ENCODE measurements at places on chromosomes 12 and 14.

- no peak for DNase-seq
These were observed 45.4 kb upstream of the SRP54 start for GRCh38 chr14:34937442-34937841.

GRCh38 chr12:59393506-59393905 lies 202.3 kb upstream of the SLC16A7 start:
- no peak for DNase-seq

GRCh38 chr12:116665666-116666304 lies 72.1 kb downstream of the SPRING1 start:
- DNase-seq, result no peak

DNA sequence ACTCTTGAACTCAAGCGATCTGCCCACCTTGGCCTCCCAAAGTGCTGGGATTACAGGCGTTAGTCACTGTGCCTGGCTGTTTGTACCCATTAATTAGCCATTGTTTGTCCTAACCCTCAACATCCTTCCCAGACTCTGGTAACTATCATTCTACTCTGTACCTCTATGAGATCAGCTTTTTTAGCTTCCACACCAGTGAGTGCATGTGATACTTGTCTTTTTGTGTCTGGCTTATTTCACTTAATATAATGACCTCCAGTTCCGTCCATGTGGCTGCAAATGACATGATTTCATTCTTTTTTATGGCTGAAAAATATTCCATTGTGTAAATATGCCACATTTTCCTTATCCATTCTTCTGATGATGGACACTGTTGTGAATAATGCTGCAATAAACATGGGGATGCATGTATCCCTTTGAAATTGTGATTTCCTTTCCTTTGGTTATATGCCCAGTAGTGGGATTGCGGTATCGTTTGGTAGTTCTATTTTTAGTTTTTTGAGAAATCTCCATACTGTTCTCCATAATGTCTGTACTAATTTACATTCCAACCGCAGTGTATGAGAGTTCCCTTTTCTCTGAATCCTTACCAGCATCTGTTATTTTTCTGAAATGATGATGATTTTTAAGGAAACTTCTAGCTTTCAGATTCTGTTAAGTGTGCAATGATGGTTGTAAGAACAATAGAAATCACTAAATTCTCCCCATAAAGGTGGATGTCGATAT lies 6.7 kb upstream of the PPP4R3A start:
- DNase-seq, result no peak

DNA sequence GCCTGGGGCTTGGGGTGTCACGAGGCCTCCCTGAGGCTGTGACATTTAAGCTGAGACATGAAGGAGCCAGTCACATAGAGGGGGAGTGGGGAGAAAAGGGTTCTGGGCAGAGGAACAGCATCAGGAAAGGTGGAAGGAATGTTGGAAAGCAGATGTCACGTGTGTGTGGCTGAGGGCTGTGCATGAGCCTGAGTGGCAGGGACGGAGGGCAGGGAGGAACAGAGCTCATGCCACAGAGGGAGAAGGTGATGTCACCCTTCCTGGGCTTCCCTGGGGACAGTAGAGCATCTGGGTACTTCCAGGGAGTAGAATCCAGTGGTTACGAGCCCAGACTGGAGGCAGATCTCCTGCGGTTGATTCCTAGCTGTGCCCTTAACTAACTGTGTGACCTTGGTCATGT lies 32.0 kb upstream of the JDP2 start:
- DNase-seq, result no peak

- no peak for DNase-seq
These were observed 68.6 kb downstream of the MARK3 start for GRCh38 chr14:103453791-103454190.

DNA sequence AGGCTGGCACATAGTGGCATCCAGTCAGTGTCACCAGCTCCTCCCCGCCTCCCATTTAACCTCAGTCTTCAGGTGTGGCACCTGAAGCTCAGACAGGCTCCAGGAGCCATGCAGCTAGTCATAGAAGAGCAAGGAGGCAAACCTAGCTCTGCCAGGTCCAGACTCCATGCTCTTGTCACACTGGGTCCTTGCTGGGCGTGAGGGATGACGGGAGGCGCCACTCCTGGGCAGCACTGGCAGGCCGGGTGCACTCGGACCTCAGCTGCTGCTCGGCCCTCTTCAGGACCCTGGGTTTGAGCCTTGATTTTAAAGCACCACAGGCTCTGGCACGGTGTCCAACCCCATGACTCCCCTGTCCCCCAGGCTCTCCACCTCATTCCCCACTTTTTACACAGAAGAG lies 24.1 kb downstream of the ITPK1 start:
- DNase-seq, result no peak

- DNase-seq, result no peak
These were observed 121.3 kb upstream of the CCND2 start for GRCh38 chr12:4152145-4152795.

GRCh38 chr12:104549815-104550480 lies 93.2 kb downstream of the CHST11 start:
- no peak for DNase-seq

DNA sequence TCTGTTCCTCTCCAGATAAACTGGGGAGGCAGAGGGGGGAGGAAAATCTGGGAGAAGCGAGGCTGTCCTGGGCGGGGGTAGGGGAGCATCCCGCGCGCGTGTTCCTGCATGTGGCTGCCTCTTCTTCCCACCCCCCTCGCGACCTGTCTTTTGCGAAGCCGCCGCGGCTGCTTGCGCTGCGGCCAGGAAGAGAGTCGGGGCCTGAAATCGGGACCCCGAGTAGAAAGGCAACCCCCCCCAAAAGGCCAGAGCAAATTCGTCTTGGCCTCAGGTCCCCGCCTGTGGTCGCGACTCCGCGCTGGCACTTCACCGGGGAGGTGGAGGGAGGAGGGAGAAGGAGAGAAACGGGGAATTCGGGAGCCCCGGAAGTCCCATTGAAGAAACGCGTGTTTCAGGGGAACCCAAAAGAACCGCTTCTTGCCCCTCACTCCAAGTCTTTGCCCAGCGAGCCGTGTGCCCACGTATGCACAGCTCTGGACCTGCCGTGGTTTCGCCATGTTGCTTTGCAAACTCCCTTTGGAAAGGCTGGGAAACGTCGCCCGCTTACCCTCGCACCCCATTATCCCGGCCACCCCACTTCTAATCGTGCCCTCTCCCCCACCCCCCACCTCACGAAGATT lies 944 bp downstream of the CCND2 start:
- no peak for DNase-seq

- no peak for DNase-seq
These were observed 562 bp upstream of the GLIPR1L2 start for GRCh38 chr12:75390156-75390898.

GRCh38 chr12:113889891-113890581 lies 76.1 kb downstream of the RBM19 start:
- no peak for DNase-seq

GRCh38 chr14:99069946-99070345 lies 202.1 kb downstream of the BCL11B start:
- no peak for DNase-seq

DNA sequence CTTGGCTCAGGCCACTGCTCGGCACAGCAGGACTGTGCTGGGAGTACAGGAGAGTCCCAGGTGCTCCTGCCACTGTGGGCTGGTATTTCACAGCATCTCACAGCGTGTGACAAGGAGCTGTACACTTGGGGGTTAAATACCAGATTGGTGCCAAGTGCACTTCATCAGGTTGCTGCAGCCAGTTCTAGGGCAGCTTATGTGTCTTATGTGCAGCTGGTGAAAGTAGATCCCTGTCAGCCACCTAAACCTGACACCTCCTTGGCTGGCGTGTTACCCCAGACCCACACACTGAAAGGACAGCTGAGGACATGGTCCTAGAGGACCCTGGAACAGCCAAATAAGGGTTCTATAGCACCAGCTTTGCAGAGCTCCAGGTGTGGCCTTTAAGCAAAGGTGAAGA lies 18.9 kb downstream of the PLEKHH1 start:
- DNase-seq, result no peak

DNA sequence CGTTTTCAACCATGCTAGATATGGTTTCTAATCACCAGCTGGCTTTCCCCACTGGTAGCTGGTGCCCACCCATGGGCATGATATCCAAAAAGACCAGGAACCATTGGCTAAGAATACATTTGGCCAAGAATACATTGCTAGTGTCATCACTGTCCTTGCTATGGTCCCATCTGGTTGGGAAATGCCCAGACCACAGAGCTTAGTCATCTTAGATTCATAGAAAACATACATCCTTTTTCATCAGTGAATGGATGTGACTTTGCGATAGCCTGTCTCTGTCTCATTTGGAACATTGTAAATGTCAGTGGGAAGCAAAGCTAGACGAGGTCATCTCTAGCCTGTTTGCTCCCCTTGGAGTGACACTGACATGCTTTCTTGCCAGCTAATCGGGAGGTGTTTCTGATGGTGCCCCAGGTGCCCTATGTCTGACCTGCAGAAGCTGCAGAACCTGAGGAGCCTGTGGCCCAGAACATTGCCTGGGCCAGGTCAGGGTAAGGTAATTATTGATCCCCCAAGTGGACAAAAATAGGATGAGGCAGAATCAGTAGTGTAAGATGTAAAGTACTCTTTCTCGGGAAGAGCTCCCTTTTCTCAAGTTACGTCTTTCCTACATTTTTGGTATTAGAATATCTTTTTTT lies 194.8 kb downstream of the SLC41A2 start:
- no peak for DNase-seq

DNA sequence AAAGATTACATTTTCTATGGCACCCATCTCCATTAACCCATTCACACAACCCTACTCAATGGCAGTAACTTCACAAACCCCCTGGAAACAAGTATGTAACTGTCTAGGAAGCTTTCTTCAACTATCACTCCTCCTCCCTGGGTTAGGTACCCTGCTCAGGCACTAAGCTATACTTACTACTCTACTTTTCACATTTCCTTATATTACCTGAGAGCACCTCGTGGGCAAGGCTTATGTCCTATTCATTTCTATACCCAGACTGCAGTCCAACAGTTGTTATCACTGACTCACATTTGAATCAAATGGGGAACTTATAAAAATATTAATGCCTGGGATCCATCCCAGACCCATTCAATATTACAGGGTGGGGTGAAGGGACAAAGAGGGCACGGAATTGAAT lies 4.6 kb downstream of the PAWR start:
- DNase-seq, result no peak

DNA sequence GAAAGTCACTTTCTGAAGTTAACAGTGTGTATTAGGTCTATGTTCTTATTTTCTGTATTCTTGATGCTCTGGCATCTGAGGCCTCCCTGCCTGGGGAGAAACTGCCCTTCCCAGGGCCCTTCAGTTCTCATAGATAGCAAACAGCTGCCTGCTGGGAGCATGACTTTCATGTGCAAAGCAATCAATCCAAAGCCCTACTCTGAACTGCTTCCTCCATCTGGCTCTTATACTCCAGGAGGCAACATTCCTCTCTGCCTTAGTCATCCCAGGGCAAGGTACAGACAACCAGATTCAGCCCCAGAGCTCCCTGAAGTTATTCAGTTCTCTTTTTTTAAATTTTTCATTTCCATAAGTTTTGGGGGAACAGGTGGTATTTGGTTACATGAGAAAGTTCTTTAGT lies 41.7 kb upstream of the RIN3 start:
- no peak for DNase-seq

DNA sequence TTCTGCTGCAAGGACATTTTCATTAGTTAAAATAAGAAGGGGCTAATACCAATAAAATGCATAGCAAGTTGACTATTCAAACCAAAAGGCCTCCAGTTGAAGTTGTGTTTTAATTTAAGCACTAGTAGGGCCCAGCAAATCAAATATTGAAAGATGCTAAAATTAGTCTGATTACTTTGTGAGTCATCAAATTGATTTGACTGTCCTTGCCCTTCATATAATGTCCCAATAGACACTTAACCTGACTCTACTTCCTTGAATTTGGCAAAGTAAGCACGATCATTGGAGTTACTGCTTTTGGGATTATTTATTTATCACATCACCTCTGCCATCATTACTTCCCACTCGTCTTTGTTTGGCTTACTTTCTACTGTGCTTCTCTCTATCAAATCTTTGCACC lies 798.5 kb downstream of the DIO2 start:
- DNase-seq, result no peak

DNA sequence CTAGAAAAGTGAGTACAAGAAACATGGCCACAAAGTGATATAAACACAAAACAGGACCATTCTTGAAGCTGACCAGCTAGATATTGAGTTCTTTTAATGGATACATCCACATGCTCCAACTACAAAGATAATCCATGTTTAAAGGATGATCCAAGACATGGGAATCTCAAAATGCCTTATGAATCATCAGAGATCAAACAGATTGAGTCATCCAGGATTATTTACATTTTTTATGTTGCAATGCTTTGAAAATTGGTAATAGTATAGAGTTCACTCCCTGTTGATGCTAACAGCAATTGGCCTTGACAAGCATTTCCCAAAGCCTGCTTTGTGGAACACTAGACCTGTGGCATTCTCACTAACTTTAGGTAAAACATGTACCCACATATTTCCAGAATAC lies 293.0 kb upstream of the TBX3 start:
- no peak for DNase-seq

- DNase-seq, result no peak
These were observed 24.2 kb downstream of the ST8SIA1 start for GRCh38 chr12:22310275-22310674.

DNA sequence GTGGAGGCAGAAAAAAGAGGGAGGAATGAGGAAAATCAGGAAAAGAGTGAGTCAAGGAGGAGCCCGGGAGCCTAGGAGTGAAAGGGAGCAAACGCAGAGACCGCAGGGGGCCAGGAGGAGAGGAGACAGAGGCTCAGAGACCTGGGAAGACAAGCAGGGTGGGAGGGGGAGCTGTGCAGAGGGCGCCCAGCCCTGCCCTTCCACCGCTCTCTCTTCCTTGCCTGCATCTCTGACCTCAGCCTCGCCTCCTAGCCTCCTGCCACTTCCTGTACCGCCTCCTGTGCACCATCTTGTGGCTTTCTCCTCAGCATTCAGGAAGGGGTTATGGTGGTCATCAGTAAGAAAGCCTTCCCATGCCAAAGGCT lies 1.3 kb downstream of the CLSTN3 start:
- DNase-seq, result no peak

- no peak for DNase-seq
These were observed 33.7 kb upstream of the SELPLG start for GRCh38 chr12:108667349-108667748.

DNA sequence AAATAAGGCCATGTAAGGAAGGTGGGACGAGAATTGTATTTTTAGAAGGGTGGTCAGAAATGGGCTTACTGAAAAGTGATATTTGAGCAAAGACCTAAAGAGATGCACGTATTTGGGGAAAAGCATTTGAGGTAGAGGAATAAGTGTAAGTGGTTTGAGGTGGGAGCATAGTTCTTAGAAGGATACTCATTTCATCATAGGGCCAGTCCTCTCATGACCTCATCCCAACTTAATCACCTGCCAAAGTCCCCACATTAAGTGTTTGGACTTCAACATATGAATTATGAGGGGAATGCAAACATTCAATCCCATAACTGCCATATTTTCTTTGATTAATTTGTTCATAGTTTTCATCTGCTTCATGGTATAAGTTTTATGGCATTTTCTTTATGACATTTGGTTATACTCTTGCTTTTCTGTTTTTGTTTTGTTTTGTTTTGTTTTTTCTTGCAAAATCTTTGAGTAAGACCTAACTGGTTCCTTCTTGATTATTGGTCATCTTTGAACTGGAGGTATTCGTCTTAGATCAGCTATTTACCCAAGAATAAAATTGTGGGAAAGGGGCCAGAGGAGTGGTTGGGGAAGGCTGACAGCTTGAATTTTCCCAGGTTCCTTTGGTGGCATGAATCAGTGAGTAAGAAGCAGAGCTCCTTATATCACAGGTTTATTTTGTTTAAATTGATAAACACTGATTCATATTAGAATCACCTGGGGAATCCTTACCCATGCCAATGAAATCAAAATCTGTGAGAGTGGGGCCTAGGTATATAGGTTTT lies 24.2 kb downstream of the GNPNAT1 start:
- DNase-seq, result no peak

Measured in hematopoietic multipotent progenitor cell treated with erythropoietin and hydrocortisone succinate and interleukin-3 and kit ligand, for 15 days (in vitro differentiated cells).